Activated naive CD4-positive, alpha-beta T cell (primary cell): ENCODE measurements at places on chromosomes 5 and 9.

GRCh38 chr9:113585085-113585442 lies 121.5 kb downstream of the RGS3 start:
- DNase-seq, result no peak

DNA sequence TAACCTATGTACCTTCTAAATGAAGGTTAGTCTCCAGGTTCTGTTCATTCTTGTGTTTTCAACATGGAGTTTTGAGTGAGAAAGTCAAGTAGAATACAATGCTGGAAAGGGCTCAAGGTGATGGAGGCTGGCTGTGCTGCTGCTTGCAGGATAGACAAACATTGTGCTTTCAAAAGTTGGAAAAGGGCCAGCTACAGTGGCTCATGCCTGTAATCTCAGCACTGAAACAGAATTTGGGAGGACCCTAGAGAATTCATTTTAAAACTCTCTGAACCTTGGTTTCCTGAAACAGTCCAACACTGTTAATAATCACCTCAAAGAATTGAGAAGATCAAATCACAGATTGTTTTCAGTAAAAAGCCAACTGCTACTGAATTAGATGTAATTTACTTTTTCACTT lies 15.4 kb upstream of the IARS1 start:
- DNase-seq, result no peak

DNA sequence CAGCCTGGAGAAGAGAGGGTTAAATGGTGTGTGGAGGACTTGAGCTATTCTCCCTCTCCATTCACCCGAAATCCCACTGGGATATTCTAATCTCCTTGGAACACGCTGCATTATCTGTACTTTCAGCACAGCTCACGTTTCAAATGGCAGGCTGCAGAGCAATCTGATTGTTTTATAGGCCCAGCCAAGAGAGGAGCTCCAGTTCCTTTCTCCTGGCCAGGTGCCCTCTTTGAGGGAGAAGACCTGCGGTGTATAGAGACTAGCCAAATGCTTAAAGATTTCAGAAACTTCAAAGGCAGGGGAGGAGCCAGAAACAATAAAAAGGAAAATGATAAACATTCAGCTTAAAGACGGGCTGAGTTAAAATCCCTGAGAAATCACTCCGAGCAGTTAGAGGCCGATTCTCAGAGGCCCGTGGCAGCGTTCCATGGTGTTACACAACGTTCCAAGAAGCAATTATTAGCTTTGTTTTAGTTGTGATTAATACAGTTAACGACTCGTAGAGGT lies 564.0 kb upstream of the KLF4 start:
- DNase-seq, result no peak

- DNase-seq, result no peak
Measured at GRCh38 chr5:94467954-94468930, 150.2 kb downstream of the KIAA0825 start.

GRCh38 chr9:137492464-137493363 lies 33.6 kb upstream of the NSMF start:
- DNase-seq, result peak; percentile 7

- no peak for DNase-seq
Measured at GRCh38 chr9:136225366-136225747, 20.3 kb downstream of the QSOX2 start.

DNA sequence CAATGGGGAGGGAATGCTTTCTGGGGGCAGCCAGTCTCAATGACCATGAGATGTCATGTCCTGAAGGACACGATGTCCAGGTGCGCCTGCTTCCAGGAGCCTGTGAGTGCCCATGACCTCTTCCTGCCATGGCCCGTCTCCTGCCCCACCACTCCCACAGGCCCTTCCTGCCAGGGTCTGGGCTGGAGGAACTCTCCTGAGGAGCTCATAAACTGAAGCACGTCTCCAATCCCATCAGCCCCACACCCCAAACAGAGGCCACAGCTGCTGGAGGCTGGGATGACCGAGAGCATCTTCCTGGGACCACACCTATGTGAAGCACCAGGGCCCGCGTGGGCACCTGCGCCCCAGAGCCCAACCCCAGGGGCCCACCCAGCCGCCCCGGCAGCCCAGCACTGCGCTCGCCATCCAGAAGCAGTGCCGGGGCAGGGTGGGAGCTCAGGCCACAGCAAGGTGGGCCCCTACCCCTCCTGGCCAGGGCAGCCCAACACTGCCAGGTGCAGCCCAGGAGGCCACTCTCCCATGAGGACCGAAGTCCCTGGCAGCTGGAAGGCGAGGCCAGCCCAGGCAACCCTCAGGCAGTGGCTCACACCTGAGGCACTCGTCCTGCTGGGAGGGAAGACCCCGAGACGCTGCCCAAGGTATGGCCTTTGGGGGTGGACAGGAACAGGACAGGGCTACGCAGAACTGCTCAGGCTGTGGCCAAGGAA lies 53.9 kb upstream of the UBAC1 start:
- no peak for DNase-seq

- DNase-seq, result peak; percentile 45
Measured at GRCh38 chr9:99821396-99822108, at the start of gene NR4A3. TSS of gene NR4A3 (plus strand) at chr9:99821885. CDS start at chr9:99828043, 6,158 bp downstream.

- DNase-seq, result no peak
Measured at GRCh38 chr5:134041570-134042411, 37.0 kb upstream of the VDAC1 start.

DNA sequence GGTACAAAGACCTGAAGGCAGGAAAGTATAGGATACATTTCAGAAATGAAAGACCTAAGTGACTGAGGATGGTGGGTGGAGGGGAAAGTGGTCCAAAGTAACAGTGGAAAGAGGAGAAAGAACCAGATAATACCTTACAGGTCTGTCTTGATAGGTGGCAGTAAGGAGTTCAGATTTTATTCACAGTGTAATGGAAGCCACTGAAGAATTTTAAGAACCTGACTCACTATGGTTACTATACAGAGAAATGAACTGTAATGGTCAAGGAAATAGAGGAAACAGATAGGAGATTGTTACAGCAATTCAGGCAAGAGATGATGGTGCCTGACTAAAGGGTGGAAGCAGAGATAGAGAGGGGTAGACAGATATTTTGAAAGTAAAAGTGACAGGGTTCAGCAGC lies 46.5 kb downstream of the EPB41L4A start:
- DNase-seq, result no peak

GRCh38 chr9:89864257-89864656 lies 259.4 kb downstream of the GADD45G start:
- DNase-seq, result no peak

GRCh38 chr9:83588256-83588655 lies 34.7 kb upstream of the IDNK start:
- no peak for DNase-seq

- no peak for DNase-seq
Measured at GRCh38 chr5:73336366-73336765, 112.2 kb downstream of the FOXD1 start.

GRCh38 chr9:91515074-91515687 lies 91.5 kb upstream of the NFIL3 start:
- DNase-seq, result no peak

GRCh38 chr9:108060175-108060574 lies 570.6 kb upstream of the KLF4 start:
- DNase-seq, result no peak

- no peak for DNase-seq
Measured at GRCh38 chr9:96508227-96508940, 58.4 kb downstream of the HABP4 start.

DNA sequence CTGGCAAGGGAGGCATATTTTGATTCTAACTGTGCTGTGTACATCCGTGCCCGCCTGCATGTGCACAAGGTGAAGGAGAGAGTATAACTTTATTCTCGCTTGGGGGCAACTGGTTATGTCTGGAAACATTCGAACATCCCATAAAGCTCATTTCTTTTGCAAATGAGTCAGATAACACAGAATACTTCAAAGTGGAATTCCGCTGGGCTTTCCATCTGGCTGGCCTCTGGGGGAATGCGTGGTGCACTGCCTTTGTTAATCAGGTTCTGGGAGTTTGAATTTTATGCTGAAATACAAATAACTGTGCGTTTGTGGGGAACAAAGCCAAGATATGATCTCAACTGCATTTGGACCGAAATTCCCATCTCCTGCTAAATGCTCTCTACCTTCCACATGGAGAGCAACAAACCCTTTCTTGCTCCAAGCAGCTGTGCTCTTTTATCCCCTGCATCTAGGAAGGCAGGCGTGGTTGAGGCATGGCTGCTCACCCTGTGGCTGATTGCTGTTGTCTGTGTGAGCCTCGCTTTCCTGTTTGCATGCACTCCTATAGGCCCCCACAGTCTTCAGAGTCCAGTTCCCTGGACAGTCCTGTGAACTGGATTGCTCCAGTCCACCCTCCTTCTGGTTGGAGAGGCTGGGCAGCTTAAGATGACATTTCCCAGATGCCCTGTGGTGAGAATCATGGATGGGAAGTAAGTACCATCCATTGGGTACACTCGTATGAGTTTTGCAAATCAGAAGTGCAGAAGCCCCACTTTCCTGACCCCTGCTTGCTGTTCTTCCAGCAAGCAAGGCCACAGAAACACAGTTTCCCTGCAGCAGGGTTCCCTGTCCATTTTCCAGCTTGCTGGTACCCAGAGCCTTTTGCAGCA lies 82.9 kb upstream of the ALDH1B1 start:
- DNase-seq, result no peak

DNA sequence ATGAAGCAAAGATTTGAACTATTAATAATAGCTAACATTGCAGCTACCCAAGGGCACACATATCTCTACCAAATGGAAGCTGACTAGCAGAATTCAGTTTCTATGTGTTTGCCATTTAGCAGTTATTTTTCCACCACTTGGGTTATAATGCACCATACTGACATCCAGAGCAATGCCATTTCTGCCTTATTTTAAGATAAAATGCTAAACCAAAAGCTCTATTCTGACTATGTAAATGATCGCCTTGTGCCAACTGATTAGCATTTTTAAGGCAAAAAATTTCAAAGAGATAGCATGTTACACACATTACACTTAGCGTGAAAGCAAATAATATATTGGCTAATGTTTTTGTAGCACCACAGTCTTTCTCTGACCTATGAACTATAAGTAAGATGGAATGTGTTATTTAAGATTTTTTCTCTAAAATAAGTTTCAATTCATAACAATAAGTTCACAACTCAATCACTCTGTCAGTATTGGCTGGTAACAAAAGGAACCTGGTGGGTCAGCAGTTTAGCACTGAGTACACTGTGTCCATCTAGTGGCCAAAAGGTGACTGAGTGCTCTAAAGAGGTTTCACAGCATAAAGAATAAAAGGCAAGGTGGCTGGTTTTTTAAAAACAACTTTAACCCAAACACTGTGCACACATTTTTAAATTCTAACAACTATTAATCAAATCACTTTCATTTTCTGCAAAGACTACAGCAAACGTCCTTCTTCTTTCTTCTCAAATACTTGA lies 443.5 kb downstream of the PDE4D start:
- DNase-seq, result no peak

- DNase-seq, result no peak
Measured at GRCh38 chr9:100375658-100376057, 22.9 kb upstream of the TEX10 start.

DNA sequence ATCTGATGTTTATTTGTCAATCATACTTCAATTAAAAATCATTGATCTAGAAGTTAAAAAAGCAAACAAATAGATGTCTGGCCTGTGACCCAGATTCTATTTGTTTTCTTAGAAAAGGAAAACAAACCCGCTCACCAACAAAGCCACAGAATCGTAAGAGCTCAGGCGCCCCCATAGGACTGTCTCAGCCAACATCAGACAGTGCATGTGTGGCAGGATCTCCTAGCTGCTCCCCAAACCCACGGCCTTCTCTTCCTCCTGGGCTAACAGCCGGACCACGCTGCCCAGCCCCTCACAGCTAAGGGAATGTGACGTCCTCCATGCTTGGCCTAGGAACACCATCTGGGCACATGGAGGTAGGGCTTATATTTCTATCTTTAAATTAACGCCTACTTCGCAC lies 19.4 kb downstream of the OR2Y1 start:
- DNase-seq, result no peak

GRCh38 chr5:57650360-57651069 lies 167.9 kb upstream of the ACTBL2 start:
- DNase-seq, result no peak

GRCh38 chr5:73454379-73455036 lies 5.9 kb upstream of the FOXD1 start:
- DNase-seq, result no peak

DNA sequence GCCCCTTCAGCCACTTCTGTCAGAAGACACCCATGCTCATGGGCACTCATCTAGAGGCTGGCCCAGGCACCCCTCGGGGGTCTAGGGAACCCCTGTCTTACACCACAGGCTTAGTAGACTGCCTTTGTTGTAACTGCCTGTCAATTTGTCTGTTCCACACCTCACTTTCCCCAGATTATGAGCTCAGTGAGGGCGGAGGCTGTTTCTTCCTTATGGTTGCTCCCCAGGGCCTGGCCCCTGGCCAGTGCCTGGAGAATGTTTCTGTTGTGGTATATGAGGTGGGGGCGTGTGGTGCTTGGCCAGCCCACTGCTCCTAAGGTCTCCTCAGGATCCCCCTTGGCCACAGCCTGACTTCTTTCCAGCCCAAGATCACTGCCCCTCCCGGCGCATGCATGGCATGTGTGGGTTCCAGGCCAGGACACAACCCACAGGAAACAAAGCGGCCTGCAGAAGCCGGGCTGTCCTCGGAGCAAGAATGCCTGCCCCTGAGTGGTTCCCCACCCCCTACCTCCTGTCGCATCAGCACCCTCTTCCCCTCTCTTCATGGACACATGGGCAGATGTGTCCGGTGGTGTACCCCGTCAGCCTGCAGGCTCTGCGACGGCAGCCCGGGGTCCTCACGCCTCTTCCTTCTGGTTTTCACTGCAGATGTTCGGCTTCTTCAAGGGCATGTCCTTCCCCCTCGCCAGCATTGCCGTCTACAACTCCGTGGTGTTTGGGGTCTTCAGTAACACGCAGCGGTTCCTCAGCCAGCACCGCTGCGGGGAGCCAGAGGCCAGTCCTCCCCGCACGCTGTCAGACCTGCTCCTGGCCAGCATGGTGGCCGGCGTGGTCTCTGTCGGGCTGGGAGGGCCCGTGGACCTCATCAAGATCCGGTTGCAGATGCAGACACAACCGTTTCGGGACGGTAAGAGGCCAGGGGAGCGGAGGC lies 17.7 kb downstream of the SLC25A48 start:
- no peak for DNase-seq

GRCh38 chr5:103373597-103374472 lies 115.3 kb downstream of the MACIR start:
- no peak for DNase-seq

GRCh38 chr9:84382720-84383119 lies 42.2 kb upstream of the SLC28A3 start:
- no peak for DNase-seq

DNA sequence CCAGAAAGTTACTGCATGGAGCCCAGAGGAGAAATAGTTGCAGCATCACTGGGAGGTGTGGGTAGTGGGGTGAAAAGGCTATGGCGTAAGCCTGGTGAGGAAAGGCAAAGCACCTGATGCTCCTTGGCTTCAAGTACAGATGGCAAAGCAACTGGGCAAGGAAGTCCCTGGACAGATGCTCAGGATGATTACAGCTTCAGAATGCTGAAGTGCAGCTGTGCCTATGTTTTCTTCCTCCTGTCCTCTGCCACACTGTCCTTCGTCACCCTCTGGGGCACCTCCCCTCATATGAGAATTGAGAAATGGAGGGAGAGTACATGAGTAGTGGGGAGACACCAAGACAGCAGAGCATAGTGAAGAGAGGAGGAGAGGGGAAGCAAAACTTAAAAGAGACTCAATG lies 328.0 kb downstream of the PDE4D start:
- DNase-seq, result no peak
